ENCODE measurements at places on chromosomes 7 and 10.

GRCh38 chr7:41731493-41732435, 28.9 kb upstream of the INHBA start:
- peak; percentile 13 for DNase-seq

DNA sequence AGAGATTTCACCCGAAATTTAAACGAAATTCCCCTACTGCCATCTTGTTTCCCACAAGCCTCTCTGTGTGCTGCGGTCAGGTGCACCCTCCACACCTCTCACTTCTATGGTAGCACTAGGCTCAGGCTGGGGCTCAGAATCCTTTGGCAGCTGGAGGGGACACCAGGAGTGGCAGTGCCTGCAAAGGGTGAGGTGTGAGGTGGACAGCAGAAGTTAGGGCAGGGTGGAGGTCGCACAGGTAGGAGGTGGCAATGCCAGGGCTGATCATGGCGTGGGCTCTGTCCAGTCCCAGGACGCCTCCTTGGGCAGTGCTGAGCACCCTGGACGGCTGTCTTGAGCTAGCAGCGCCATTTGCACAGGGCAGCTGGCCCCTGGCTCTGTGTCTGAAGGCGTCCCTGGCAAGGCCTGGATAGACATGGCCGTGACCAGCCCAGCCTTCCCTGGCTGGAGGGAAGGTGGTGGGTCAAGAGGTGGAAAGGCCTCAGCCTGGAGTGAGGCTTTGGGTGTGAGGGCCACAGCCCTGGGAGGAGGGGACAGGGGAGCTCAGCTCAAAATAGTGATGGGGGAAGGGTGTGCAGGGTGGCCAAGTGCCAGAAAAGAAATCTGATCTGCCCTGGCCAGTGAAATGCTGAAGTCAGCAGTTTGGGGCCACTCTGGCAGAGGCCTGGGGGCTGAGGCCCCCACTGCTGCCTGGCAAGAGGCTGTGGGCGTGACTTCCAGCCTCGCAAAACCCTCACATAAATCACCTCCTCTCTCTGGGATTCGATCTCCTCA, 40.0 kb downstream of the ZCCHC24 start:
- no peak for DNase-seq

DNA sequence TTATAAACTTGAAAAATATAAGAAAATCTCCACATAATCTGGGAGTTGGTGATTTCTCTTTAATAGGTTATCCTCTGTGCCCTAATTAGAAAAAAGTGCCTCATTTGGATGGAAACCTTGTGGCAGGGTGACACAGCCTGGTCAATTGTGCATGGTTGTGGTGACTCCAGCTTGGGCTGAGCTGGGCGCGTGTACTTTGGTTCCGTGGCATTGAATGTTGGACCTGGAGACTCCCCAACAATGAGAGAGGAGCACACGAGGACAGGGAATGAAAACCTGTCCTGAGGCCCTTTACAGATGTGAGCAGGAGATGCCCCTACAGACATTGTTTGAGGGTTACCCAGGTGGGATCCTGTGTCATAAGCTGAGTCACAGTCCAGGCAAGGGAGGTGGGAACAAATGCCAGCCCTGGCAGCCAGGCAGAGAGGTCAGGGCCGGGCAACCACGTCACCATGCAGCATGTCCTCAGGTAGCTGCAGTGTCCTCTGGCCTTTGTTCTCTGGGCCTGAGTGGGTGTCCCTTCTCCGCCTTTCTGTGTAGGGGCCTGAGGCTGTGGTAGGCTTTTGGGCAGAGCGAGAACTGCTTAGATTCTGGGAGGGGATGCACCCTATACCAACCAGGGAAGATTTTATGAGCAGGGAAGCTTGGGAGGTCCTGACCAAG, 147.4 kb upstream of the TBX20 start:
- no peak for DNase-seq

- no peak for DNase-seq
Observed at GRCh38 chr10:73931767-73932619, 21.1 kb downstream of the PLAU start.

- no peak for DNase-seq
Observed at GRCh38 chr7:107712896-107713295, 31.0 kb upstream of the CBLL1 start.

- DNase-seq, result no peak
Observed at GRCh38 chr7:123599766-123600165, 1.9 kb upstream of the ASB15 start.

GRCh38 chr10:18868919-18869318, 179.7 kb upstream of the MALRD1 start:
- DNase-seq, result no peak

GRCh38 chr7:129103561-129104324, 40.8 kb upstream of the TSPAN33 start:
- no peak for DNase-seq

DNA sequence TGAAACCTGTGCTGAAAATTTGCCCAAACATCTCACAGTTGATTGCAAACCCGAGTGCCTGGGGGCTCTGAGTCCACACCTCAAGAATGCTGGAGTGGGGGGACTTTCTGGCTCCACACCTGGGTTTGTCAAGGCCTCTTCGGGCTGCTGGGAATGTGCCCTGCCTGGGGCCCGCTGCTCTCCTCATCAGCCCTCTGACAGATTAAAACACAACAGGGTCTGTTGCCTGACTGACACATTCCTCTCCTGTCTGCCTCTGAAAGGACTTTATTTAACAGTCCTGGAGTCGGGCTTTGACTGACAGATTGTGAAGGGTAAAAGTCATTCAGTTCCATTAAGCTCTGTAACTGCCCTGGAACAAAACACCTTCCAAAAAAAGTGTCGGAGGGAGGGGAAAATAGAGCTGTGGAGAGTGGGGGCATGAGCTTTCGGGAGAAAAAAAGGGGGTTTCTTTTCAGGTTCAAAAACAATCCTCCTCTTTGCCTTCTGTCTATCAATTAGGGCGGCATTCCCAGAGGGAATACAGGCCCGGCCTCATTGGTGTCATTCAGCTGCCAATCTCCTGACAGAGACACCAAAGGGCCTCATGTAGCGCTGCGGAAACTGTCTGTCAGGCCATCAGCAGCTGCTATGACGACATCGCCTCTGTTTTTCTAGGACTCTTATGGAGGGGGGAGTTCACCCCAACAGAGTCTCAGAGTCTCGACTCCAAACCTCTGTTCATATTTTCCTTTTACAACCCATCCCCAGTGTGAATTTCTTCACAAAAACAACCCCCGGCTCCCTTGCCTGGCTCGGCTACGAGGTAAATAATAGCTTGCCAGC, 398.8 kb upstream of the NFE2L3 start:
- DNase-seq, result no peak

GRCh38 chr10:70096705-70097420, 35.8 kb downstream of the AIFM2 start:
- no peak for DNase-seq

GRCh38 chr10:93752761-93753160, 5.0 kb upstream of the LGI1 start:
- no peak for DNase-seq

DNA sequence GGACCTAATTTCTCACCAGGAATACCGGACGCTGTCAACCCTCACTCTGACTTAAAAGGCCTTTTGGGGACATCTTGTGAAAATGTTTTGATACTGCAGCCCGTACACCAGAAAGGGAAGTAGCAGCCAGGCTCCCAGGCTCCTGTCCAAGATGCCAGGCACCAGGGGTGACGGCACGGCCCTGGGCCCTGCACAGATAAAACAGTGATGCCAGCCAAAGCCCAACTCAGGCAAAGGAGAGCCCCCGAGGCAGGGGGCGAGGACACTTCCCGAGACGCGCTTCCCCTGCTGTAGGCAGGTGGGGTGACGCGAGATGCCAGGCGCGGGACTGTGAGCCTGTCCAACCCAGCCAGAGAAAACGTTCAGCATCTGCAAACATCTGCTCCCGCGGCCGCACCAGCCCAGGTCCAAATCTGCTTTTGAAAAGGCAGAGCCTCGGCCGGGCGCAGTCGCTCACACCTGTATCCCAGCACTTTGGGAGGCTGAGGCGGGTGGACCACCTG, 15.7 kb downstream of the ZFAND2A start:
- DNase-seq, result no peak

- DNase-seq, result no peak
Observed at GRCh38 chr10:52940921-52941320, 168.3 kb upstream of the MBL2 start.

DNA sequence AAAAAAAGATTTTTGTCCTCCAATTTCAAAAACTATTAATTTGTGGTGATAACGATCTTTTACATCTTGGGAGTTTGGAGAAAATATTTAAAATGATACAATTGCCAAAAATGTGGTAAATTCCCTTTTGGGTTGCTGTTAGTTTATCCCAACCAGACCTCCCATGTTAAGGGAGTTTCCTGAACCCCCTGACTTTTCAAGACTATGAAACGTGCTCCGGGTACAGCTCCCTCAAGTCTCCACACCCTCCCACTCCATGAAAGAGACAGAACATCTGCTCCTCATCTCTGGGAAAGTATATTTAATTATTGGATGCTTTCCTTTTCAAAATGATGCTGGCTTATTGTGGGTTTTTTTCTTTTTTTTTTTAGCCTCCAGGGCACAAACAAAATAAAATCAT, 534.6 kb upstream of the NRP1 start:
- DNase-seq, result peak; percentile 24

- DNase-seq, result no peak
Observed at GRCh38 chr7:65429642-65430343, 56.1 kb downstream of the ZNF92 start.

GRCh38 chr10:71837098-71837827, 13.8 kb downstream of the PSAP start:
- no peak for DNase-seq

DNA sequence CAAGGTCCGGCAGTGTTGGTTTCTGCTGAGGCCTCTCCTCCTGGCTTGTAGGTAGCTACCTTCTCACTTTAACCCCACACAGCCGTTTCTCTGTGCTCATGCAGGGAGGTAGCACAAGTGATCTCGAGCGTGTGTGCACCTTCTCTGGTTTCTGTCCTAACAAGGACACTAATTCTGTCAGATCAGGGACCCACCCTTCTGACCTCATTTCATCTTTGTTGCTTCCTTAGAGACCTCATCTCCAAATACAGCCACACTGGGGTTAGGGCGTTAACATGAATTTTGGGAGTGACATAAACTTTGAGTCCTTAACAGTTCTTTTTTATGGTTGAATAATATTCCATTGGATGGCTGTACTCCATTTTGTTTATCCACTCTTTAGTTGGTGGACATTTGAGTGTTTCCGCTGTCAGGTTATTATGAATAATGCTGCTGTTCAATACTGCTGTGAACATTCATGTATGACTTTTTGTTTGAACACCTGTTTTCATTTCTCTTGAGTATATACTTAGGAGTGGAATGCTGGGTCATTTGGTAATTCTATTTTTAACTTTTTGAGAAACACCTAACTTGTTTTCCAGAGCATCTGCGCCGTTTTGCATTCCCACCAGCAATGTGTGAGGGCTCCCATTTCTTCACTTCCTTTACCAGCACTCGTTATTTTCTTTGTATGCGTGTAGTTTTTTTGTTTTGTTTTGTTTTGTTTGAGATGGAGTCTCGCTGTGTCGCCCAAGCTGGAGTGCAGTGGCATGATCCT, 57.5 kb downstream of the LCOR start:
- no peak for DNase-seq

GRCh38 chr7:11155883-11156282, 182.2 kb downstream of the PHF14 start:
- DNase-seq, result peak; percentile 5

GRCh38 chr10:43676331-43676730, 27.6 kb upstream of the ZNF32 start:
- no peak for DNase-seq

DNA sequence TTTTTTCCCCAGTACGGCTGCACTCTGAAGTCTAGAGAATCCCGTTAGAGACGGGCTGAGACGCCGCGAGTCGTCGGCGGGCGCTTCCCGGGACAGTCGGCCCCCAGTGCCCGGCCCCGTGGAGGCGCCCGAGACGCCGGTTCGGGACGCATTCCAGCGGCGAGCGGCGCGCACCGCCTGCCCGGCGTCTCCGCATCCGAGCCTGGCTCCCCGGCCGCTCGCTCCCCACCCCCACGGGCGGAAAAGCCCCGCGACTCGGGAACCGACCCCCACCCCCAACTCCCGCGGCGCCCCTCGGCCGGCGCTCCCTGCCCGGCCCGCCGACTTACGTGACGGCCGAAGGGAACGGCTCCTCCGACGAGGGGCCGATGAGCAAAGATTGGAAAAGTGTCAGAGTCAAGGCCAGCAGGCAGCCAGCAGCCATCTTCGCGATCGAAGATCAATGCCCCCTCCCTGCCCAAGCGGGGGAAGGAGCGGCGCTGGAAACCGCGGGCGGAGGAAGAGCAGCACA, 486 bp downstream of the CACNA2D1 start:
- DNase-seq, result no peak

DNA sequence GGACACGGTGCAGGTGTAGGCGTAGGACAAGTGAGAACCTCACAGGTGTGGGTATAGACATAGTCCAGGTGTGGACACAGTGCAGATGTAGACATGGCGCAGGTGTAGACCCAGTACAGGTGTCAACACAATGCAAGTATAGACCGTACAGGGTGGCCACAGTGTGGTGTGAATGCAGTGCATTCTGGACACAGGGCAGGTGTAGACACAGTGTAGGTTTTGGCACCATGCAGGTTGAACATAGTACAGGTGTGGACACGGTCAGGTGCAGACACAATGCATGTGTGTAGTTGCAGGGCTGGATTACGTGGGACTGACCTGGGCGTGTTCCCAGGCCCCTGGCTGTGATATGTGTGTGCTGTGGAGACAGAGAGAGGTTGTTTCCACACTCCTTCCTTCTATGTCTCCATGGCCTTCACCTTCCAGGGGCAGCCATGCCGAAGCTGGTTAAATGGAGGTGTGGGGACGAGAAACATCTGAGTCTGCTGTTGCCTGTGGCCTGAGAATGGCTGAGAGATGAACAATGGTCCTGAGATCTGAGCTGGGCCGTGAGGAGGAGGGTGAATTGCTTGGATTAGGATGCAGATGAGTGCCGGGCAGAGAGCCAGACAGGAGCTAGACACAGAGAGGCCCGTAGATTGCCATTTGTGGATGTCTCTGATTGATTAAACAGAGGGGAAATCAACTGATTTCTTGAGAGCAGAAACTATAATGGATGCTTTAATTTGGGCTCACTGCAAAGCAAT, 343.9 kb upstream of the SHH start:
- no peak for DNase-seq

GRCh38 chr10:110279407-110279986, 25.2 kb downstream of the SMNDC1 start:
- DNase-seq, result peak; percentile 22

DNA sequence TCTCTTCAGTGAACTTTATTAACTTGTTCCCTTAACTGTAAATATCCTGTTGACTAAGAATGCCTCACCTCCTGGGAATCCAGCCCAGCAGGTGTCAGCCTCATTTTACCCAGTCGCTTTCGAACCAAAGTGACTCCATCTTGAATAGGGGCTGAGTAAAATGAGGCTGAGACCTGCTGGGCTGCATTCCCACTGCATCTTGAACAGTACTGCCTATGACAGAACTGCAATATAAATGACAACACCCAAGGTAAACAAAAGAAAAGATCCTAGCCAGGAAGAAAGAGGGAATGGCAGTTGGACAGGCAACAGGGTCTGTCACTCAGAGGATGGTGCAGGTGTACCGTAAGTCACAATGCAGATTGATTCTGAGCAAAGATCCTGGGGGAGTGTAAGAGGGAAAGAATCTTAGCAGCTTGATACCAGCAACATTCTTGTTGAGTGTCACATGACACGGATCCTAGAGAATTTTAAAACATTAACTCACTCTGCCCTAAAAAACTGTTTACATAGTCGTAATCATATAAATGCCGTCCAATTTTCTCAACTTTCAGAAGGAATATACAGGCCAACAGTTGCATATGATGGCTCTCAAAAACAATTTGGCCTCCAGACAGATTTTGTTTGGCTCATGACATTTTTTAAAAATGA, 4.4 kb upstream of the FAM107B start:
- no peak for DNase-seq

- no peak for DNase-seq
Observed at GRCh38 chr7:22681312-22681711, 45.7 kb upstream of the IL6 start.

All from fibroblast of skin of left biceps (primary cell).